NCI-H510A treated with DMSO at 0.1 percent for 48 hours (cell line): ENCODE measurements at places on chromosomes 5 and 9.
A peak's percentile ranks its signal among the peaks of the same experiment; 100 is the strongest.

GRCh38 chr9:133463864-133464615 is 4.3 kb downstream of the CACFD1 start:
- no peak for DNase-seq

DNA sequence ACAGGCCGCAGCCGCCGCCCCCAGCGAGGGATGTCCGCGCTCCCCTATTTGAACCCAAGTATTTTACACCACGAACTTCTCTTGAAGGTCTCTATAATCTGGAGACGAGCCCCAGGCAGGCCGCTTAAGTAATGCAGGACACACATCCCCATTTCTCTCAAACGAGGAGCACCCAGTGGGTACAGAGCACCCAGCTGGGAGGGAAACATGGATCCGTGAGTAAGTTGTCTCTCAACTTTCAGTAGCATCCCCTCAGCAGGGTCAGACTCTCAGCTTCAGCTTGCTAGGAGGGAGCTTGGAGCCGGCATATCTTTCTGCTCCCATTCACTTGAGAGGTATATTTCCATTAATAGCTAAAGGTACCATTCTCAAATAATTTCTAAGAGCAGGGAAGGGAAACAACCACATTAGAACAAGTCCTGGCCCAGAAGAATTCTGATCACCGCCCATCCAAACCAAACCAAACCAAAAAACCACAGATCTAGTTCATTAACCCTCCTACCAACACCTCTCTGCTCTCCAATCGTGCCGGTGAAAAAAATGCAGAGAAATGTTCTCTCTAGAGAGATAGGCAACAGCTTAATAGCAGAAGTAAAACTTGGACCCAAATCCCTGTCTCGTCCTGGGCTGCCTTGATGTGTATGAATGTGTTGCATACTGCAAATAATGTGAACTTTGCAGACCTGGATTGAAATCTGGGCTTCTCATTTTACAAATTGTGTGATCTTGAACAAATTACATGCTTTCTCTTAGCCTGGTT is 910 bp downstream of the TDRD7 start:
- peak; percentile 51 for DNase-seq

DNA sequence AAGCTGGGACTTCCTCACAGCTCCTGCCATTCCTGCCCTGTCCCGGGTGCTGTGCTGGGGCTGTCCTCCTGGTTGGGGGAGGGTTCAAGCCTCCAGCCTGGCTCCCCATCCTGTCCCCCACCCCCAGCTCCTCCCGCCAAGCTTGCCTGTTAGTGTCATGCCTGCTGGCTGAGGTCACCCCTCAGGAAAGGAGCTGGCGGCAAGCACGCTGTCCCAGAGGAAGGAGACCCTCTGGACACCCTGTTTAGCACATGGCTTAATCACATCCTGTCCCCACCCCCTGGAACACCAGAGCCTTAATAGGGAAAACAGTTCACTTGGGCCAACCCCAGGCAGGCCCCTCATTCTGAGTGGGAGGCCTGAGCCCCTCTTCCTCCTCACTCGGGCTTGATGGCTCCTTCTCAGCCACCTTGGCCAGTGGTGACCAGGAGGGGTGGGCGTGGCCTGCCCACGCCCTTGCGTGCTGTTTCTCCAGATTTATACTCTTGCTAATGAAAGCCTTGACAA is 9.2 kb upstream of the PHYHD1 start:
- no peak for DNase-seq

DNA sequence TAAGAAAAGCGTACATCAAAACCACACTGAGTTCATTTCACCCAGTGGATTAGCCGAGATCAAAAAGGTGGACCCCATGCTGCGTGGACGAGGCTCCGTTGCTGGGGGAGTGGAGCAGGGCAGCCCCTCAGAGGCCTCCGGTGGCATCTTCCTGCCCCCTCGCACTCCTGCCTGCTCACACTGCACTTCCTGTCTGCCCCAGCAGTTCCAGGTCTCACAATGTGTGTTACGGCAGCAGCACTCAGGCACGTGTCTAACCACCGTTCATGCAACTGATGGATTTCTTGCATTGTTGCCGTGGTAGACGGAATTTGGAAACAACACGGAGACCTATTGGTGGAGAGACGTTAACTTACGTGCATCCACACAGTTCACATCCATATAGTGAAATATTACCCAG is 196.6 kb upstream of the OTULINL start:
- no peak for DNase-seq

- no peak for DNase-seq
These were observed 115.5 kb upstream of the RUSC2 start for GRCh38 chr9:35374436-35374835.

DNA sequence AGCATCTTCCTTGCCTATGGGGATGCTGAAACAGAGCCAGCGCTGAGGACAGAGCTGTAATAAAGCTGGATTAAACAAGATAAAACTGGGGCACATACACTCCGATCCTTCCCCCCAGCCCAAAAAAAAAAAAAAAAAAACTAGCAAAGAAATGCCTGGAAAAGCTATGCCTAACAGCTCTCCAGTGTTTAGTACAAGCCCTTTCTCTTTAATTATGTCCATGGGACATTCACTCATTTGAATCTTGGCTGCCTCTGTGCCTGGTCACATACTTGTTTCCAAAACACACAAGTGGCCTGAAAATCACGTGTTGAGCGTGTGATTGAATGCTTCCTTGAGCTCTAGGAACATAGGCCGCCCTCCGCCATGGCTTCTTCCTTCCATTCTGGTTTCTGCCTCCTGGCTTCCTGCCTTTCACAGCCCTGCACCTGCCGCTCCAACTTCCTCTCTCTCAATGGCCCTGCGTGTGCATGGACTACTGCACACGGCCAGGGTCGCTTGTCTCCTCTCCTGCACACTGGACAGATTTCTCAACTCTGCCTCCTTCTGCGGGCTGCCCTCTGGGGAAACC is 111.0 kb upstream of the RETREG1 start:
- peak; percentile 94 for DNase-seq

GRCh38 chr9:86471171-86471815 is 117.1 kb upstream of the TUT7 start:
- DNase-seq, result no peak

- no peak for DNase-seq
These were observed 62.3 kb downstream of the CXXC5 start for GRCh38 chr5:139710319-139711066.

GRCh38 chr5:42419294-42419693 is 3.9 kb upstream of the GHR start:
- DNase-seq, result no peak

DNA sequence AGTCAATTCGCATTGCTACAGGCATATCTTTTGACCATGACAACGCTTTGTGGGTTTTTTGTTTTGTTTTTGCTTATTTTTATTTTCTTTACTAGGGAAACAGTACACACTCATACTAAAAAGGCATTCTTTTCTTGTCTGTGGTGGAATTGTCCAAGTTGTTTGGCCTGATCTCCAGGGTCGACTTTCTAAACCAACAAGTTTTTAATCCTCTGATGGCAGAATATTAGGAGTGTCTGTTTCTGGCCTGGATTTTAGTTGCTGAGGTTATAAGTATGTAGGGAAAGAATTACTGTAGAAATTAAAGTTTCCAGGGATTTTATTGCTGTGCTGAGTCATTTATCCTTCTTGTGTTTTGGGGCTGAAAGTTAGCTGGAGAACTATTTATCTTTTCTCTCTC is 218.5 kb downstream of the TAF11L14 start:
- DNase-seq, result no peak

GRCh38 chr9:136806631-136807201 is 1.0 kb upstream of the RABL6 start:
- DNase-seq, result no peak
